GM12865 (cell line): ENCODE measurements at places on chromosomes 16 and 17.
A peak's percentile ranks its signal among the peaks of the same experiment; 100 is the strongest.

DNA sequence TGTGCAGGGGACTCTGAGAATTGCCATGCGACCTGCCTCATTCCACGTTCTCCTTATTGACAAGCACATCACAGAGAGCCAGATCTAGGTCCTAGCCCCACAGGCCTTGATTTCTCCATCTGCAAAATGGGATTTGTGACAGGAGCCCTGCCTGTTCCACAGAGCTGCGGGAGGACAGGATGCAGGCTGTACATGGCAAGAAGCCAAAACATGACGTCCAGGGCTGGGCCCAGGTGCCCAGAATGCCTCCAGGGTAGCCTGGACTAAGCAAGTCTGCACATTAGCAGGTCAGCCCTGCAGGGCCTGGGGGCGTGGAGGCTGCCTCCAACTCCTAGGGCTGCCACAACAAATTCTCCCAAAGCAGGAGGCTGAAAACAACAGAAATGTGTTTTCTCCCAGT lies 235.7 kb upstream of the SDK2 start:
- no peak for DNase-seq

DNA sequence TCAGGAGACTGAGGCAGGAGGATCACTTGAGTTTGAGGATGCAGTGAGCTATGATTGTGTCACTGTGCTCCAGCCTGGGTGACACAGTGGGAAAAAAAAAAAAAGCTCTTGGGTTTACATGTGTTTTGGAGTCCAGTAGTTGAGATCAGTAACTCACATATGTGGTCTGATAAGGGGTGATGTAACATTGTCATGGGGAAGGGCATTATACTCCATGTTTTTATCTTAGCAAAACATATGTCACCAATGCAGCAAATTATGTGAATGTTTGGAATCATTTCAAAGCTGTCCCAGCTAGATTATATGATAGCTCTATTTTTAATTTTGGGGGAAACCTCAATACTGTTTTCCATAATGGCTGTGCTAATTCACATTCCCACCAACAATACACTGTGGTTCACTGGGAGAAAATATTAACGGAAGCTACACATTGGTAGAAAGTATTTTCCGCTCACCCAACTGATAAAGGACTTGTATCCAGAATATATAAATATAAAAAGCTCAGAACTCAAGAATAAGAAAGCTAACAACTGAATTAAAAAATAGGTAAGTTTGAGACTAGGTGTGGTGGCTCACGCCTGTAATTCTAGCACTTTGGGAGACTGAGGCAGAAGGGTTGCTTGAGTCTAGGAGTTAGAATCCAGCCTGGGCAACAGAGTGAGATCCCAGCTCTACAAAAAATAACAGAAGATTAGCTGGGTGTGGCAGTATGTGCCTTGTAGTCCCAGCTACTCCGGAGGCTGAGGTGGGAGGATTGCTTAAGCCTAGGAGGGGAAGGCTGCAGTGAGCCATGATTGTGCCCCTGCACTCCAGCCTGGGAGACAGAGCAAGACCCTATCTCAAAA lies 224.1 kb upstream of the TBX2 start:
- no peak for DNase-seq

DNA sequence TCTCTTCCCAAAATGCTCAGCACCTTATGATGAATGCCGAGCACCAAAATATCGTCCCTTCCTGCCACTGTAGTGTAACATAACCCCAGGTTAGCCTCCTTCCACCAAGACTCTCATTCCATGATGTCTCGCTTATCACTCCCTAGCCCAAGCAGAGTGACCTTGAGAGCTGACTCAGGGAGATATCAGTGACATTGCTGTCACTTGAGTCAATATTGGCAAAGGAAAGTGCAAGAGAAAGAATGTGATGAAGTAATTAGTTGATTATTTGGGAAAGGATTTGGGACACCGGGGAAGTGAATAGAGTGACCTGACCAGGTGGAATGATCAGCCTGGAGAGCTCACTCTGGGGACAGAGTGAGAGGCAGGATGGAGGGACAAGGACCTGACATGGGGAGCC lies 2.6 kb upstream of the ANKFN1 start:
- DNase-seq = no peak

- peak; percentile 96 for DNase-seq
Observed at GRCh38 chr17:67824735-67825626, at the start of gene BPTF. BPTF (plus strand) TSS chr17:67825503; CDS start chr17:67825725, 222 bp downstream.

GRCh38 chr16:78804058-78804735 lies 704.7 kb downstream of the WWOX start:
- DNase-seq = no peak

GRCh38 chr16:67919622-67920221 lies 11.9 kb downstream of the CTRL start:
- no peak for DNase-seq

DNA sequence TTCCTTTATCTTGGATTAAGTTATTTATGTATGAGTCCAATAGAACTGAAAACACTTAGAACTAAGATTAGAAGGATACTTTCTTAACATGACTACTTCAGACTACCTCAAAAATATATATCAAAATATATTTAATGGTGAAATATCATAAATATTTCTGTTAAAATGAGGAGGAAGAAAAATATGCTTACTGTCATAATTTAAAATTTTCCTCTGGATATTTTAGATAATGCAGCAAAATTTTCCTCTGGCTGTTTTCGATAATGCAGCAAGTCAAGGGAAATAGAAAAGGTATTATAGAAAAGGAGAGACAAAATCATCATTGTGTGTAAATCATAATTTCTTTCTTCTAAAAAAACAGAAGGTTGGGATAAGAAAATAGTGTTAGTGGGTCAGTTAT lies 263.3 kb downstream of the HS3ST3A1 start:
- no peak for DNase-seq

- no peak for DNase-seq
Observed at GRCh38 chr17:76485569-76485968, 15.7 kb downstream of the RHBDF2 start.

GRCh38 chr17:57530508-57530907 lies 214.6 kb downstream of the CCDC182 start:
- no peak for DNase-seq

DNA sequence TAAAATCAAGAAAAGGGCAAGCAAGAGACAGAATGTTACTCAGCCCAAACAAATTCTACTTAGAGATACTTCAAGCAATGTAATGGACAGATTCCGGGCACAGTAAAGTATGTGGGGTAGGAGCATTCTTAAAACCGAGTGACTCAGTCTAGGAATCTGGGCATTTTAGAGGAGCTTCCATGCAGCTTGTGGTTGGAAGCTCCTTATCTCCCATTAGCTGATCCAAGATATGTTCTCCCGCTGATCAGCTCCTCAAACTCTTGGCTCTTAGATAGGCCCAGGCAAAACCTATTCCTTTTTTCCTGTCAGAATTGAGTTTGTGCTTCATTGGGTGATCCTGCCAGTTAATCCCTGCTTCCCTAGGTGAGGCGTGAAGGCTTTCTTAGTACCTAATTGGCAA lies 303.3 kb downstream of the CEP112 start:
- DNase-seq = no peak

DNA sequence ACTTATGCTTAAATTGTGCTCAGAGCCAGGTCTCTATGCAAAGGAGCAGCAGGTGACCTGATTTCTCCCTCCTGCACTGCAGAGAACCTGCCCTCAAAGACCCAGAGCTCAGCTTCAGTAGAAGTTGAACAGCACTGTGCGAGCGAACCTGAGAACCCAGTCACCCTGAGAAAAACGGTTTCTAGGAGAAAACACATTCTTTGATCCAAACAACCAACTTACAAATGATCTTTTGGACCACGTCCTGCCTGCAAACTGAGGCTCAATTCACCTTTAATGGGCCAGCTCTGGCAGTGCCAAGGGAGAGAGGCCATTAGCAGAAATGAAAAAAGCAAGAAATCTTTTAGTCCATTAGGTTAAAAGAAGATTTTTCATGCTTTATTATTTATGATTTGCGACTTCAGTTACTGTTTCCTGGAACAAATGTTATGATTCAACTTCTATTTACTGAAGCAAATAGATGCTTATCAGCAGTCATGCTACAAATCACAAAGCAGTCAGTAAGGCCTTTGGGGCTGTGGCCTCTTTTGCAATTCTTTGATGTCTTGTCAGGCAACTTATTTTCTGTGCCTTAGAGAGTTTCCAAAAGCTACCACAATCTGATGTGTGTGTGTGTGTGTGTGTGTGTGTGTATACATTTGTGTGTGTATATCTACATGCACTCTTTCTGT lies 65.7 kb upstream of the LRRC37A3 start:
- peak; percentile 68 for DNase-seq

DNA sequence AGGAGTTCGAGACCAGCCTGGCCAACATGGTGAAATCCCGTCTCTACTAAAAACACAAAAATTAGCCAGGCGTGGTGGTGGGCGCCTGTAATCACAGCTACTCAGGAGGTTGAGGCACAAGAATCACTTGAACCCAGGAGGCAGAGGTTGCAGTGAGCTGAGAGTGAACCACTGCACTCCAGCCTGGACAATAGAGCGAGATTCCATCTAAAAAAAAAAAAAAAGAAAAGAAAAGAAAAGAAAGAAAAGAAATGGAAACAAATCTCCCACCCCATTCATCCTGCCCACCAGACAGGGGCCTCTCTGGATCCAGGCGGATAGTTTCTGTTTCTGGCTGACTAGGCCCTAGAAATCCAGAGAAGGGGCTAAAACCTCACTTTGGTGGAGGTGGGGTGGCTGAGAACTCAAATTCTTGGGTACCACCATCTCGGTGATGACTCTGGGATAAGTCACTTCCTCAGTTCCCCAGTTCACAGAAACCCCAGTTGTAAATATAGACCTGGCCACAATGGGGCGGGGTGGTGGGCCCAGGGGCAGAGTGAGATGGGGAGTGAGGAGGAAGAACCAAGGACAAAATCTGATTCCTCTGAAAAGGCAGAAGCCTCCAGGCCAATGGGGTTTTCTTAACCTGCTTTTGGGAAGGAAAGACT lies 22.2 kb downstream of the SOCS1 start:
- DNase-seq = no peak

DNA sequence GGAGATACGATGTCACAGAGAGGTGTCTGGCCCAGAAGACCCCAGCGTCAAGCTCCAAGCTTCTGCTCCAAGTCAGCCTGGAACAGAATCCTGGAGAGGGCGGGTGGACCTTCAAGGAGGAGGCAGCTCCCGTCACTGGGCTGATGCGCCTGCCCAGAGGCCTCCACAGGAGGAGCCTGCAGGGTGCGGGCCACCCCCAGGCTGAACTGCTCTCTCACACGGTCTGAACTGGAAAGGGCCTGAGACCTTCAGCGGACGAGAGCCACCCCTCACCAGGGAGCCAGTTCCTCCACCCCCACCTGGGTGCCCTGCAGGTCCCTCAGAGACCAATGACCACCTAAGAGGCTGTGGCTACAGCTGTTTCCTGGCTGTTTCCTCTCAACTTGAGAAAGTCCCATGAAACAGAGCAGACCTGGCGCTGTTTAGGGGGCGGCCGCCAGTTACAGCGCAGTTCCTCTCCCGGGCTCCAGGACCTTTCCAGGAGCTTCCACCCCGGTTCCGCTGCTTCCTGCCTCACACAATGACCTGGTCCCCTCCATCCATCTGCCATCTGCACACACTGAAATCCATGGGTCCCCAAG lies 36.0 kb upstream of the KLHDC4 start:
- no peak for DNase-seq

- DNase-seq = no peak
Observed at GRCh38 chr16:83224642-83225041, 583.1 kb upstream of the HSBP1 start.

GRCh38 chr16:88068476-88069396 lies 117.5 kb downstream of the BANP start:
- DNase-seq = no peak

GRCh38 chr16:78004517-78004916 lies 17.8 kb upstream of the CLEC3A start:
- DNase-seq = no peak

DNA sequence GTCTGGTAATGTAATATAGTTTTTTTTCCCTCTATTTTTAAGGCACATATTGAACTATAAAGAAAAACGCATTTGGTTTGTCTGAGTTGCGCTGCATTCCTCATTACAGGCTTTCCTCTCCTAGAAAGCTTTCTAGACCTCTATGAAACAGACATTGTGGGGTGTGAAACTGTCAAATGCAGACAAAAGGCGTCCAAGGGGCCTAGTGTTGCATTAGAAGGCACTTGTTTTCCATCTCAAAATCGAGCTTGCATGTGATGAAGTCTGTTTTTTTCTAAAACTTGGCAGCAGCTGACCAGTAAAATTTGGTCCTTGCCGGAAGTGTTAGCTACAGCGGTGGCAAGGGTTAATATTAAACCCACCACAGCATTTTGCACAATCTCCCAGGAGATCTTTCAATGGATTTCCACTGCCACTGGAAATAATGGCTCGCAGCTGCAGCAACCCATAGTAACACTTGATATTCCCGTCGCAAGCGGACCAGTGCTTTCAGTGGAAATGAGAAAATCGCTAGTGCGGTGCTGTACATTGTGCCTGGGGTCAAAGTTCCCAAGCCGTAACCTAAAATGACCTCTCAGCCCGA lies 602.6 kb downstream of the KCNJ2 start:
- DNase-seq = no peak

GRCh38 chr17:57862694-57863667 lies 13.1 kb upstream of the MRPS23 start:
- no peak for DNase-seq

DNA sequence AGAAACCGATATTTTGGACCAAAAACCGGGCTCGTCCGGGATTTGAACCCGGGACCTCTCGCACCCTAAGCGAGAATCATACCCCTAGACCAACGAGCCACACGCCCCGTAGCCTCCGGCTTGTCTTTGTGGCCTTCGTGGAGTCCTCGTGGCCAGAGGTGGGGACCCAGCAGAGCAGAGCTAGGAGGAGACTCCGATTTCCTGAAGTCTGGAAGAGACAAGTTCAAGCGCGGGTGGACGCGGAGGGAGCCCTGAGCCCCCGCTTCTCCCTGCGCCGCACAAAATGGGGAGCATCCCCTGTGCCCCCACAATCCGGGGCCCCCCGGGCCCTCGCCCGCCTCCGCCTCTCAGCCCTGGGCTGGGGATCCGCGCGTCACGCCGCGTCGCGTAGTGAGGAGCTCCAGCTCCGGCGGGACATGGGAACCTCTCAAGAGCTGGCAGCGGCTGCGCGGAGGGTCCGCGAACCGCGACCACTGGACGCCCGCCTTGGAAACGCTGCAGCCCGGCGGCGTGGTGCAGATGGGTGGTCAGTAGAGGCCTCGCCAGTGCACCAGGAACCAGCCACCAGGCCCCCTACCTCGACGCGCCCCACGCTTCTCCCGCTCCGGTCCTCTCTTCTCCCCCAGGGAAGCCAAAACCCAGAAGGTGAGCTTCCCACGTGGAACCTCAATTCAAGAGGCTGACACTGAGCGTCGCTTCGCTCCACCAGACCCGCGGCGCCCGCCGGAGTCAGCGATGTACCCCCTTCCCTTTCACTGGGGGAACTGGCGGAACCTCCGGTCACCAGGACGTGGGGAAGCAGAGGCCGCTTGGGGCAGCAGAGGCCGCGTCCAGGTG lies 5.2 kb upstream of the OR1F1 start:
- DNase-seq = peak; percentile 75

GRCh38 chr16:81447383-81448101 lies 2.9 kb downstream of the CMIP start:
- DNase-seq = no peak

- DNase-seq = no peak
Observed at GRCh38 chr16:71689901-71690300, 34.6 kb downstream of the PHLPP2 start.

- DNase-seq = peak; percentile 47
Observed at GRCh38 chr16:3797904-3798811, 80.8 kb upstream of the TRAP1 start.

- no peak for DNase-seq
Observed at GRCh38 chr16:14958323-14958600, 16.6 kb upstream of the PDXDC1 start.

GRCh38 chr16:3282103-3282729 lies 1.1 kb upstream of the ZNF263 start:
- no peak for DNase-seq
